Activated CD4-positive, alpha-beta T cell treated with anti-CD3 and anti-CD28 coated beads, Interleukin-2, amount 50 U/mL, for 24 hours (primary cell): ENCODE measurements at places on chromosomes 5 and 9.

DNA sequence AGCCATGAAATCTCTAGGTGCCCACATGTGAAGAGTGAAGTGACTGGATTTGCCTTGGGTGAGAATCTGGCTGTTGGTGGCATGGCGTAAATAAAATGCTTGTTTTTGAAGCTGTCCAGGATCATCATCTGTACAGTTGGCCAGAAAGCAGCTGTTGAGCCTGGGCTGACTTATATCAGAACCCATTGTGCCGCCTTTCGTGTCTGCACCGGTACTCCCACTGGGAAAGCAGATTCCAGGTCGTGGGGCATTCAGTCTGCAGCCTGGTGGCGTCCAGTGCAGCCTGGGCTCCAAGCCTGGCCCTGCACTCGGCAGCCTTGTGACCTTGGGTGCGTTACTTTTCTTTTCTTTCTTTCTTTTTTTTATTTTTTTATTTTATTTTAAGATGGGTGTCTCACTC, 27.8 kb downstream of the PRRC2B start:
- no peak for DNase-seq

DNA sequence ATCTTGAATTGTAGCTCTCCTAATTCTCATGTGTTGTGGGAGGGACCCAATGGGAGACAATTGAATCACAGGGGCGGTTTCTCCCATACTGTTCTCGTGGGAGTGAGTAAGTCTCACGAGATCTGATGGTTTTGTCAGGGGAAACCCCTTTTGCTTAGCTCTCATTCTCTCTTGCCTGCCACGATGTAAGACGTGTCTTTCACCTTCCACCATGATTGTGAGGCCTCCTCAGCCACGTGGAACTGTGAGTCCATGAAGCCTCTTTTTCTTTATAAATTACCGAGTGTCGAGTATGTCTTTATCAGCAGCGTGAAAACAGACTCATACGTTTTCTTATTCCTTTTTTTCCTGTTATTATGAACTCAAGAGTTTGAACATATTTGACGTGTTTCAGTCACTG, 39.1 kb downstream of the RETREG1 start:
- DNase-seq, result peak; percentile 7

DNA sequence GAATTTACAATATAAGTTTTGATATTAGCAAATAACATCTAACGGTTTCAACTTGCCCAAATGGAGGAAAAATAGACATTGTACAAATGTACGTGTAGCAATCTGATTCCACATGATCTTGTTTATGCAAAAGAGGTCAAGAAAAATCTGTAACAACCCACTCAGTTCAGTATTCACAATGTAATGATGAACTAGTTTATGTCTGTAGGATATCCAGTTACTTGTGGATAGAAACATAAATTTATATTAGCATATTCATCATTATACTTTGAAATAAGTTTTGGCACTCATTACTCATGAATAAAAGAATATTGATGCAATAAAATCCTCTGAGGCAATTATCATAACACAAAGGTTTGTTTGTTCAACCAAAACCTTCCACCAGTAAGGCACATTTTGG, 28.1 kb downstream of the PLK2 start:
- no peak for DNase-seq

DNA sequence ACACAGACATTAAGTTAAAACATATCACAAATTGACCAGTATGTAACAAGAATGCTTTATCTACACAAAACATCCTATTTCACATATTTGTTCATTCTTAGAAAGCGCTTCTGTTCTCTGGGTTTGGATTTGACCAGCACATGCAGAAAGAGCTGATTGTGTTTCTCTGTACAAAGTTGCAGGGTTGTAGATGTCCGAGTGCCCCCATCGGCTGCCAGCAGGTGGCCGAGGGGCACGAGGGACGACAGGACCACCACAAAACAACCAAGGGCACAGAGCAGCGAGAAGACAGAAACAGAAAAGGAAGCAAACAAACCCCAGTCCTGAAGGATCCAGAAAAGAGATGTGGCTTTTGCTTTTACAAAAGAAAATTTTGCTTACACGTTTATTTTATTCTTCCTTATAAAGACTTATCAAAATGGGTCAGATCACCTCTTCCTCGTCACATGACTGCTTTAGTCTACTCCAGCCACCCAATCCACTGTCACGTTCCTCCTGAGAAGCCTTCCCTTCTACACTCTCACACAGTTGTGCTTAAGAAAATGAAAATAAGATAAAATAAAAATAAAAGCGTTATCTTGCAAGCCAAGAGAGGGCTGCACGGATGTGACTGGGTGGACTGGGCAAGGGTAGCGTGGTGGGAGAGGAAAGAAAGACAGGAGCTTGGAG, 9.5 kb downstream of the OTP start:
- no peak for DNase-seq

DNA sequence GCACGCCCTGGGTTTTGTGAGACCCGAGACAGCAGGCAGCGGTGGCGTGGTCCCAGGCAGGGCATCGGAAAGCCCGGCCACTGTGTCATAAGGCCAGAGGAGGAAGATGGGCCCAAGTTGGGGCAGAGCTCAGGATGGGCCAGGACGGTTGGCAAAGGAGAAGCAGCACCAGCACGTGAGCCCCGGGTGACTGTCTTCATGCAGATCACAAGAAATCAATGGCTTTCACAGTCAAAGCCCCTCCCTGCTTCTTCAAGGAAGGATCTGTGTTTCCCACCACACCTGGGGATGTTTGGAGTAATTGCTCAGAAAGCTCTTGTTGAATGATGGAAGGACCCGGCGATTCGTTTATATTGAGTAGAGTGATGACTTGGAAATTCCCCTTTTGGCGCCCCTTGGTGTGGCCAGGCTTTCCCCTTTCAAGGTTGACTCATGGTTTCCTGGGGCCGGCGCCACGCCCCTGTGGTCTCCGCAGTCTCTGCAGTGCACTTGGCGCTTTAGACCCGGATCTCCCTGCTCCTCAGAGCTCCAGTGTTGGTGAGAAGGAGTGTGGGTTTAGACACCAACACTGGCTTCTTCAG, 52.1 kb downstream of the IL31RA start:
- DNase-seq, result peak; percentile 14

- no peak for DNase-seq
Observed at GRCh38 chr9:93193388-93194220, 9.7 kb downstream of the WNK2 start.

DNA sequence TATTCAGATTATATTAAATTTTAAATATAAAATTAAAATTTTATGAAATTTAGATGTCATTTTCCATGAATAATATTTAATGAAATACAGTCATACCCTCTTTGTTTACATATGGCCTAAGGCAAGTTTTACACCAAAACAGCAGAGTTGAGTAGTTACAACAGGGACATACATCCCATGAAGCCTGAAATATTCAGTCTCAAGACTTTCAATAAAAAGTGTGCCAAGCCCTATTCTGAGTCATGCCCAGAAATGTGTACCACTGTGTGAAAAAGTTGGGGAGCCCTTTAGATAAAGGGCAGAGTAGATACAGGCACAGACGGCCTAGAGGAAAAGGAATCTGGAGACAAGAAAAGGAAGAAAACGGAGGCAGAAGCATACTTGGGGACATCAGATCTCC, 261.3 kb downstream of the SGCD start:
- no peak for DNase-seq

GRCh38 chr9:98732801-98733200, 24.1 kb upstream of the GABBR2 start:
- DNase-seq, result no peak

- DNase-seq, result no peak
Observed at GRCh38 chr9:133518200-133518599, 6.6 kb downstream of the MYMK start.

- DNase-seq, result no peak
Observed at GRCh38 chr5:98772415-98773213, 849 bp upstream of the RGMB start.

- DNase-seq, result no peak
Observed at GRCh38 chr9:107273634-107274033, 9.4 kb upstream of the RAD23B start.

DNA sequence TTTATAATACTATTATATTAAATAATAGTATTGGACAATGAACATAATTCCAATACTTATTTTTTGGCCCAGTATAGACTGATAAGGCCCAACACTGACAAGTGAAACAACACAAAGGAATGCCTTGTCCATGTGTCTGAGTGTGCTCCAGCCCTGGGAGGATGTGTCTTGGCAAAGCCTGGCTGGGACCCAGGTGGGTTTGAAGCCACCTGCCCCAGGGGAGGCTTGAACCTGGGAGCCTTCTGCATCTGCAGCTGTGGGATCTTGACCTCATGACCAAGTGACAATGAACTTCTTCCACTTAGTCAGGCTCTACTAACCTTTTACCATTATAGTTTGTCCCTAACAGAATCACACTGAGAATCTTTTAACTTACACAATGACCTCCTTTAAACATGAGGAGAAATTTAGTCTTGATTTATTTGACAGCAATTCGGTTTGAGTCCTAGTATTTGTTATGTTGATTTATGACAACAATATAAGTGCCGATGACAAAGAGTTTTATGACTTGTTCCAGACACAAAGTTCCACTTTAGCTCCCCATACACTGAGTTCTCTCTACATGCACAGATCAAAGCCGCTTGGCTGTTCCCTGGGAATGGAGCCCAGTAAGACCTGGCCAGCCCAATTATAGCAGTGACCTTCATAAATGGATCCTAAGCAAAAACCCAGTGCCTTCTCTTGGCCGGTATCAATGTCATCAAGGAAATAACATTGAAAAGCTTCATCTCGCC, 294.5 kb downstream of the CTNND2 start:
- DNase-seq, result no peak

DNA sequence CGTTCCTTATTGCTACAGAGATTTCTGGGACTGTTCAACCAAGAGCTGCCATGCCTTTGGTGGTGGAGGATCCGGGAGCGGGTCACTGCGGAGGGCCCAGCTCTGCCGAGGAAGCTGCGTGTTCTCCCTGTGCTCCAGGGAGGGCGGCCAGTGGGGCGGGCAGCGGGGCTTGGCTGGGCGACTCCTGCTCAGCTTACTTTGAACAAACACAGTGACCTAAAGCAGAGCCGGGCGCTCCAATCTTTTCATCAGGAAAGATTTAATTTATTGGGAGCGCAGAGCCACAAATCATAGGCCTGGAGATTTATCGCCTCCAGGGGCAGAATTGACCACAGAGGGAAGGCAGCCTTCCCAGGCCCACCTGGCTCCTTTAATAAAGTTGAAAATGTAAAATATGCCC, 27.7 kb downstream of the LHX3 start:
- no peak for DNase-seq

GRCh38 chr5:165139262-165139661, 1633.8 kb downstream of the MAT2B start:
- no peak for DNase-seq

- no peak for DNase-seq
Observed at GRCh38 chr5:44887722-44888121, 79.0 kb downstream of the MRPS30 start.

DNA sequence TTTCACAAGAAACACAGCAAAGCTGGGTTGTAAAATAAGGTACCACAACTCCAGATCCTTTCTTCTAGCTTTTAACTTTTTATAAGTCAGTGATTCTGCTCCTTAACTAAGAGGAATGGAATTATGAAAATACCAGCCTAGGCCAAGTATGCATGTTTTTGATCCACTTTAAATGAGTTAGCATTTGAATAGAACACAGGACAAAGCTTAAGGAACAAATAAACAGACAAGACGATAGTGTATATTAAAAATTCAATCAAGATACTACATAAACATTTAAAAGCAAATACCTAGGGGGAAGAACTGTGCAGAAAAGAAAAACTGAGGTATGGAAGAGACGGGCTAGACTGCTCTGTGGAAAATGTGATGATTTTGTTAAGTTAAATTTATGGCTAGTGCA, 200.7 kb downstream of the LURAP1L start:
- no peak for DNase-seq

- no peak for DNase-seq
Observed at GRCh38 chr9:91923145-91923544, 26.9 kb downstream of the ROR2 start.

- no peak for DNase-seq
Observed at GRCh38 chr5:5140479-5141338, 579 bp downstream of the ADAMTS16 start.

- DNase-seq, result peak; percentile 33
Observed at GRCh38 chr5:149834246-149834855, 104.2 kb downstream of the PPARGC1B start.

GRCh38 chr9:12629067-12629466, 64.1 kb upstream of the TYRP1 start:
- DNase-seq, result no peak

DNA sequence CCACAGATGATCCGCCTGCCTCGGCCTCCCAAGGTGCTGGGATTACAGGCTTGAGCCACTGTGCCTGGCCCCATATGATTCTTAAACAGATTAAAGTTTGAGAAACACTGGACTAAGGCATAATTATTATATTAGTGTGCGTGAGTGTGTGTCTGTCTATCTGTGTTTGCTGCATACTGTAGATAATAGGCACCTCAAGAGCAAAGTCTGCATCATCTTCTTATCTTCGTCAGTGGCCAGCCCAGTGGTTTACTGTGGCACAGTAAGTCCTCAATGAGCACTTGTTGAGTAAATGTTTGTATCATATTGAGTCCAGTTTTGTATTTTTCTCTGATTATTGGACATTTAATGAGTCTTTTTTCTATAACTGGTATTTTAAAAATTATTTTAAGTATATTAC, 81.7 kb downstream of the ITGA1 start:
- DNase-seq, result no peak

DNA sequence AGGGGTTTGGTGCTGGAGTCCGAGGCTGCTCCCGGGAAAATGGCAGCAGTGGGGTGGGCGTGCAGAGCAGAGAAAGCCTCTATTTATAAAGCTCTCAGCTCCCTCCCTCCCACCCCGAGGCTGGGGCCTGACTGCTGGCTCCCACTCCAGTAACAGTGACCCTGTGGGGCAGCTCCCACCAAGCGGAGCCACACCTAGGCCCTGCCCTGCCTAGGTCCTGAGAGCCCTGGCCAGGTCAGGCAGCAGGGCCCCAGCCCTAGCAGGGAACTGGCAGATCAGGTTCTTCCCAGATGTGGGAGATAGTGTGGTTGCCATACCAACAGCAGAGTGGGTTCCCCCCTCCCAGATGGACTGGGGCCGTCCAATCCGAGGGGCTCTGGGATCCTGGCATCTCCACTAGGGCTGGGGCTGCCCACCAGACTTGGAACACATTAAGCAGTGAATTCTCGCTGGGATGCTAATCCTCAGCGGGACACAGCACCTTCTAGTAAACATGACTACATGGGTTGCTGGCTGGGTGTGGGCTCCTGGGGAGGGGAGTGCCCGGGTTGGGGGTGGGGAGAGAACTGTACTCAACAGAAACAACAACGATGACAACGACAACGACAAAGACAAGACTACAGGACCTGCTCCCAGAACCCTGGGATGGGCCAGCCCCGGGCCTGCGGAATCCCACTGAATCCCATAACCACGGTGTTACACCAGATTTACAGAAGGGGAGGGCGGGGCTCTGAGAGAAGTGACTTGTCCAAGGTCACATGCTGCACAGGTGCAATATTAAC, 1.5 kb downstream of the SH3GLB2 start:
- no peak for DNase-seq

DNA sequence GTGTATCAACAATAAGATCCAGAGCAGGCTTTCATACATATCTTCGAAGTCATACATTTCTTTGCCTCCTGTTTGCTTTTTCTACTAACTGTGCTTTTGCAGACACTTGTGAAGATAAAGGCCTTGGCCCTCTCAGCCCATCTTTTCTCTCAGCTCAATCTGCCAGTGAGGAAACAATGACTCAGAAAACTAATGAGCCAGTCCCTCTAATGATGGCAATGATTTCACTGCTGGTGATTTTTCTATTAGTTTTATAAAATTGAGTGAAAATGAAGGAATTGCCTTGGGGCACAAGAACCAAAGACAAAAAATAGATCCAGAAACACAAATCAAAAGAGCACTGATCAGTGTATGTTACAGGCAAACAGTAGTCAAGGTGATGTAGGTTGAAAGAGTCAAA, 167.7 kb upstream of the PPP2R2B start:
- DNase-seq, result no peak
